ENCODE measurements at places on chromosomes 4 and X.
A peak's percentile ranks its signal among the peaks of the same experiment; 100 is the strongest.

GRCh38 chr4:136277741-136278140 is 1254.6 kb downstream of the PCDH18 start:
- no peak for DNase-seq

GRCh38 chrX:53421125-53421524 is 1.3 kb downstream of the SMC1A start:
- DNase-seq: no peak

GRCh38 chr4:158729716-158730559 is 6.7 kb upstream of the PPID start:
- no peak for DNase-seq

DNA sequence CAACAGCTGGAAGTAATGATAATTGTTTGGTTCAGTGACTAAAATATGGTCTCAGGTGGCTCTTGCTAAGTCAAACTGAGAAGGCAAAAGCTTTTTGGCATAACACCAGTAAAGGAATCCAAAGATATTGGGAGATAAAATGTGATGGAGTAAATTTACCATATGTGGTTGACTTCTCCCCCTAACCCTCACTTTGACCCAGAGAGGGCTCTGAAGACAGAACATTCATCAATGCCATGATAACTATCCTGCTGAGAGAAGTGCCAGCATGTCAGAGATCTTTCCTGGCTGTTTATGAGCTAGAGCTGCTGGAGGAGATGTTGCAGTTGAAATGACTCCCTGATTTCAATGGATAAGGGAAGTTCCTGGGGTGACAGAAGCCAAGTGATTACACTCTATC is 213.4 kb downstream of the SPCS3 start:
- no peak for DNase-seq

- DNase-seq: no peak
Measured at GRCh38 chr4:174928174-174928573, 10.0 kb downstream of the ADAM29 start.

DNA sequence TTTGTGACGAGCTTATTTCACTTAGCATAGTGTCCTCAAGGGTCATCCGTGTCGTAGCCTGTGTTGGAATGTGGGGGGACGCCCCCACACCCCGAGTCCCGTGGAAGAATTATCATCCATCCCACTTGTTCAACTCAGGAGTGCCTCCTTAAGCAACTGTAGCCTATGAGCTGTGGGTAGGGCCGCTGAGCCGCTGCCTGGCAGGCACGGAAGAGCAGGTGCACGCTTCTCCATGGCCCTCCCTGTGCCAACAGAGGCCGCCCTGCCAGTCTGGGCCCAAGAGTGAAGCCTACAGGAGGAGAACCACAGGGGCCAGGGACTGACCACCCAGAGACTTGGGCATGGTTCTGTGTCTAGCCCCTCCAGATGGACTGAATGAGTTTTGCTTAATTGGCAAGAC is 2.3 kb upstream of the RGS12 start:
- no peak for DNase-seq

DNA sequence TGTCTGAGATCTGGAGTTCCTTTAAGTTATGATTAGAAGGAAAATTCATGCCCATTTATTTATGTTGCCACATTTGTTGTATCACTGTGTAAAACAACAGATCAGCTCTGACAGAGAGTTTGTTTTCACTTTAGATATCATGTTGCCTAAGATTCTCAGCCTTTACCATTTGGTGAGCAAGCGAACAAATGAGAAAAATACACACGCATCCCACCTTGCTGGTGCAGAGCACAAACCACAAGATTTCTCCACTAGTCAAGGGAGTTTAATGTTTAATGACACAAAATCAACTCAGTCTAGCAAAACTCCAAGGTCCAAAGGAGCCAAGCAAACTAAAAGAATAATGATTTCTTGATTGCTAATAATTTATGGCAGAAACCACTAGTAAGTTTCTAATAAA is 27.7 kb downstream of the FGF5 start:
- no peak for DNase-seq

DNA sequence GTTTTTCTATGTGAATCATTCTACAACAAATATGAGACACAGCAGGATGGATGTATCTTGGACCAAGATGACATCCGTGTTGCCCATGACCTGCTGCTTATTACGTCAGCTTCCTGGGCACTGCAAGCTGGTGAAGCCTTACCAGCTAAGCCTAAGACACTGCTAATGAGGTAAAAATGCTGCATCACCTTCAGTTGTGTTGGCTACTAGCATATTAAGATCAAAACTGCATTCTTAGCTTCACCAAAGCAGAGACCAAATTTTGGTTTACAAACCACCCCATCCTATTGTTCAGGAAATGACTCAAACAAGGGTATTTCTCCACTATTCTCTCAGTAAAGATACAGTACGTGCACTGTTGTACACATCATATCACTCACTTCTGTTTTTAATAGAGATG is 50.3 kb downstream of the MAML3 start:
- DNase-seq: no peak

DNA sequence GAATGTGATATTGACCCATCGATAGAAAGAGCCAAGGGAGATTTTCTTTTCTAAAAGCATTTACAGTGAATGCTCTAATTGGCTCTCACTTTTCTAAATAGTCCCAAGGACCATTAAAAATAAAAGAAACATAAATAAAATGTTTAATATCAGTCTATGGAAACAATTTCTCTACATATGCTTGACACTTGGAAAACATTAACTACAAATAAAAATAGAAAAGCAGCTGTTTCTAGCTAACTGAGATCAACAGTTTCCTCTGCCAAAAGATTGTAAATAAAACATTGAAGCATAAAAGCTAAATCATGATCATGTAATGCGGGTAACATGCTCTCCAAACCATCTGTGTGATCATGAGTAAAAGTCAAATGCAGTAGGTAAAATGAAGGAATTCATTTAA is 49.7 kb downstream of the CORIN start:
- no peak for DNase-seq

- no peak for DNase-seq
Measured at GRCh38 chr4:148565801-148566200, 123.6 kb upstream of the NR3C2 start.

DNA sequence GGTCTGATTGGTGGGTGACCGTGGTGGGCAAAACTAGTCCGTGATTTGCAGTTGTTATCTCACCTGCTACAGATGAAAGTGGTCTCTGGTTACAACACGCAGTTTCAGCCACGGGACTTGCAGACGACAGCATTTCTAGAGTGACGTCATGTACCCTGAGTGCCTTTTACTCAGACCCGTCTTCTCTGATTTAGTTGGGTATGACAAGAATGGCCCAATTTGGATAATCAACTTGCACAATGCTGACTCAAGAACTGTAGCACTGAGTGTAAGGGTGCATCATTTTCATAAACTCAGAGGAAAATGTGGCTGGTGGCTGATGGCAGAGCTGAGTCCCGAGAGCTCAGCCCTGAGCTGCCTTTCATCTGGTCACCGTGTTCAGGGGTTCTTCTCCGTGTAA is 281.4 kb upstream of the FRG1 start:
- DNase-seq: no peak

DNA sequence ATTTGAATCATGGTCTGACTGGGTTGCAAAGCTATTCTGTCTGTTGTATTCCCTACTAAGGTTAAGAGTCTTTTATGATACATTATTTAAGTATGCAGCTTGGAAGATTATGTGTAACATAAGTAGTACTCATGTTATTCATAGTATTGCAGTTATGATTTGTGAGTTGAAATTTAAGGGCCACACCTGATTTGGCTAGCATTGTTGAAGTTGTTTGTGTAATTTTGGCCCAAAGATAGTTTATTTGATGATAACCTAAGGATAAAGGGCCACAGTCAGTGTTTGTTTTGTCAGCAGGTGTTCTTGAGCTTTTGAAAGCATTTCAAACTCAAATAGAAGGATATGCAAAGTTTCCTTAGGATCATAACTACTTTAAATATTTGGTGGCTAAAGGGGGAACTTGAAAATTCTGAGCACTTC is 38.9 kb downstream of the NUDT9 start:
- DNase-seq: no peak

DNA sequence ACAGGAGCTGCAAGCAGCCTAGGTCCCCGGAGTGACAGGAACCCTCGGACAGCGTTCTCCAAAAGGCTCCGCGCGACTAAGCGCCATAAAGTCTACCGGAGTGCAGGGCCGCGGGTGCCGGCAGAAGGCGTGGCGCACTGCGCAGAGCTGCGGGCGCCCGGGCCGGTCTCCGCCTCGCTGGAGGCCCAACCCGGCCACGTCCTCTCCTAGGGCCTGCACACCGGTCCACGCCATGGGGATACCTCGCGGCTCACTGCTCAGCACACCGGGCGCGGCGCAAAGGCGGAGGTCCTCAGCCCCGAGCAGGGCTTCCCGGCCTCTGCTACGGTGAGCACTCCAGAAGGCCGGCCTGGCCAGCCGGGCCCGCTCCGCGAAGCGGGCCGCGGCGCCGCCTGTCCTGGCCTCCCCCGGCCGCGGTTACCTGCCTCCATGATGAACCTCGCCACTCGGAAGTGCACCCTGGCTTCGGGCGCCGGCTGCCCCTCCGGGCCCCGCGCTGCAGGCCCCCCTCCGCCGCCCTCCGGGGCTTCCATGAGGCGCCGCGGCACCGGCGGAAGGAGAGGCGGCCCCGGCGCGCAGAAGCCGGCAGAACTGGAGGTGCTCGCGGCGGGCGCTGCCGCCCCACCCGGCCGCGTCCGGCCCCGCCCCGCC is at the start of gene CCNQ:
TSS of gene CCNQ (minus strand) at position 599 of the 651 bp plus-strand sequence. CDS start at position 533, 66 bp downstream.
- peak; percentile 44 for DNase-seq

DNA sequence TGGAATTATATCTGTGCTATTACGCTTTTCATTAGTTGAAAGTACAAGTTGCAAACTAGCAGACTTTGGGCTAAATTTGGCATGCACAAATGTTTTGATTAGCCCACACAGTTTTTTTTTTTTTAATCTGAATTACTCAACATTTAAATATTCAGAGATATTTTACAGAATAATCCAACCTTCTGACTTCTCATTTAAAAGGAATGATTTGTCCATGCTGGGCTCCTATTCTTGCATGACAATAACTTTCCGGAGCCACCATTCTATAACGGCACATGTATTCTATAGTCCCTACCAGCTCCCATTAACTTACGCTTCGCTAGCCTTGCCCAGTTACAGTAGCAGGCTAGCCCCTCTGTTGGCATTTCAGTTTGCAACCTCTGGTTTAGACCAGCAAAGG is 219.3 kb upstream of the FTHL17 start:
- DNase-seq: no peak

DNA sequence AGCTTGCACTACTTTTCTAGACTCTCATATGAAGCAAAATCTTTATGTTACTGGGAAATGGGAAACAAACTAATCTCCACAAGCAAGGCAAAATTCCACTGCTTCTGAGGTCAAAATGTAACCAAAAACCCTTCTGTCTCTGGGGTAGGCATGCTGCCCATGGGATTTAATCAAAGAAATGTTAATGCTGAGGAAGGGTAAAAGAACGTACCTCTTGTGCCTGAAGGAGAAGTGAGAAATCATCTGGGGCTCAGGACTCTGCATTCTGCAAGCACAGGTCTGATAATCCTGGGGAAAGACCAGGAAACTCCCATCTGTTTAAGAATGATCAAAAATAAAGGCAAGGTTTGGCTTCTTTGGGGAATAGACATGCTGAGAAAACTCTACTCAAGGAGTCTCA is 184.7 kb downstream of the GRID2 start:
- DNase-seq: no peak
